Bronchial epithelial cell (primary cell): ENCODE measurements at places on chromosomes 13 and 19.

GRCh38 chr13:77698201-77699058 lies 943 bp downstream of the SLAIN1 start:
- no peak for DNase-seq

- DNase-seq, result peak; percentile 50
These were observed 97.9 kb upstream of the SLC7A1 start for GRCh38 chr13:29693275-29693945.

- DNase-seq, result no peak
These were observed 34.0 kb upstream of the OR1M1 start for GRCh38 chr19:9052894-9053293.

GRCh38 chr13:24323036-24323738 lies 13.8 kb downstream of the C1QTNF9 start:
- DNase-seq, result no peak
